ENCODE measurements at places on chromosomes 2 and 18.

- no peak for DNase-seq
Measured at GRCh38 chr18:45828917-45829811, 3.7 kb downstream of the SIGLEC15 start.

DNA sequence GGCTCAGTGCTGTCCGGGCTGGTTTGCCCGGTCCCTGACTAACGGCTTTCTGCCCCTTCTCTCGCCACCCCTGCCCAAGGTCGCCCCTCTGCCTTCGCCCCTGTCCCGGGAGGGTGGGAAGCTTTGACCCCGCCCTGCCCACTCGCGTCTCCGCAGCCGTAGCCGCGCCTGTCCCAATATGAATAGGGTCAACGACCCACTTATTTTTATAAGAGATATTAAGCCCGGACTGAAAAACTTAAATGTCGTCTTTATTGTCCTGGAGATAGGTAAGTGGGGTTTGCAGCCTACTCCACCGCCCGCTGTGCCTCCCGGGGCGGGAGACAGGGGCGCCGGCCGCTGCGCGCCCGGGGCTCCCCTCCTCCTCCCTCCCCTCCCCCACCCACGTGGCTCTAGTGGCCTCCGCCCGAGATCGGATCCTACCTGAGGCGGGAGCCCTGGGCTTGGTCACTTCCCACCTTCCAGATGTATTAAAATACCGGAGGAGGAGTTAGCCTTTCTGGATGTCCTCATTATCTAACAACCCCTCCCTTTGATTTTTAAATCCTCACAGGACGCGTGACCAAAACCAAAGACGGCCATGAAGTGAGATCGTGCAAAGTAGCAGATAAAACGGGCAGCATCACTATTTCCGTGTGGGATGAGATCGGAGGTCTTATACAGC lies 633 bp downstream of the NABP1 start:
- DNase-seq, result peak; percentile 49

- no peak for DNase-seq
Measured at GRCh38 chr2:117621326-117621725, 193.2 kb upstream of the DDX18 start.

- no peak for DNase-seq
Measured at GRCh38 chr2:67561457-67561965, 164.4 kb downstream of the ETAA1 start.

GRCh38 chr2:46353509-46353908 lies 56.3 kb downstream of the EPAS1 start:
- no peak for DNase-seq

DNA sequence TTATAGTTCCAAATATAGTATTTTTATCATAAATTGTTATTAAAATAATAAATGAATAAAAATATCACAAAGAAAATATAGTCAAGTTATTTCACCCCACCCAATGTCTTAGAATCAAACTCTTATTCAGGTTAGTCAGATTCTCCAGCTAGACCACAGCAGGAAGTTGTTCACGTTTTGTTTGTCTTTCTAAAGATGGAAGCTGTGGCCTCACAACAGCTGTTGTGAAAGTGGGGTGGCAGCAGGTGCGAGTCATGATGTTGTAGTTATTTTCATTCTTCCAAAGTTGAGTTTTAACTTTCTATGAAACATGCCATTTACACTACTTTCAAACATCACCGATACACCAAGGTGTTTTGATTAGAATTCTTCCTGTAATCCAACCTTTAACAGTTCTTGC lies 272.9 kb downstream of the SLC8A1 start:
- peak; percentile 9 for DNase-seq

- DNase-seq, result no peak
Measured at GRCh38 chr2:102619414-102620319, at the start of gene SLC9A2. Gene SLC9A2, plus strand, starts transcription at chr2:102619553. Its CDS starts 296 bp downstream, at chr2:102619849.

- no peak for DNase-seq
Measured at GRCh38 chr2:105808423-105809096, 63.8 kb downstream of the NCK2 start.

DNA sequence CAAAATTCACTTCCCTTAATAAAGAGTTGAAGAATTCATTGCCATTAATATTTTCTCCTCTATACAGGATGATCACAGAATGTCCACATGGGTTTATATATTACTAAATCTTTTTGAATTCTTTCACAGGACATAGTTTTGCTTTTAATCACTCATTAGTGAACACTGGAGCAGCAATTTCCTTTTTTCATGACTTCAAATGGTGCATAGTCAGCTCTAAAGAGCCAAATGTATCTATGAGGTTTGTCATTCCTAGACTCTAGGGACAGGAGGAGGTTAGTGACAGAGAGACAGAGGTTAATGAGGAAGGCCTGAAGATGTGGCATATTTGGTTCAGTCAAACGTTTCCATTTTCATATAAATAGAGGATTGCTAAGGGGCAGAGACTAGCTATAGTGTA lies 111.8 kb downstream of the FSHR start:
- DNase-seq, result no peak

DNA sequence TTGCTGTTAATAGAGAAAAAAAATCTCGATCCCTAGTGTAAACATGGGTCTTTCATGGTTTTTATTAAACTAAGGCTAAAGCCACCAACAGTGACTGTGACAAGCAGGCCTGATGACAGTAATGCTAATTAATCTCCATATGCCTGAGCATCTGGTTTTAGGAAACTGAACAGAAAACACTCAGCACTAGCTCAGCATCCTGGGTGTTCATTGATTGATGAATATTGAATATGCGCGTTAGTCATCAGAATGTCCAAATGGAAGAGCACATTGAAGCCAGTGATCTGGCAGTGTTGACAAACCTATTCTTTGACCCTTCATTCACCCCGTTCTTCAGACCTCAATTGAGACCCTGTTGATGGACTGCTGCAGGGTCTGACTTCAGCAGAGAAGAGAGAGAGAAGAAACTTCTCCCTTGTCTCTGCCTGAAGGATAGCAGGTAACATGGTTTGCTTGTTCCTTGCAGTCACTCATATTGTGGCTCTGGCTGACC lies 283.8 kb downstream of the RDH14 start:
- DNase-seq, result no peak

DNA sequence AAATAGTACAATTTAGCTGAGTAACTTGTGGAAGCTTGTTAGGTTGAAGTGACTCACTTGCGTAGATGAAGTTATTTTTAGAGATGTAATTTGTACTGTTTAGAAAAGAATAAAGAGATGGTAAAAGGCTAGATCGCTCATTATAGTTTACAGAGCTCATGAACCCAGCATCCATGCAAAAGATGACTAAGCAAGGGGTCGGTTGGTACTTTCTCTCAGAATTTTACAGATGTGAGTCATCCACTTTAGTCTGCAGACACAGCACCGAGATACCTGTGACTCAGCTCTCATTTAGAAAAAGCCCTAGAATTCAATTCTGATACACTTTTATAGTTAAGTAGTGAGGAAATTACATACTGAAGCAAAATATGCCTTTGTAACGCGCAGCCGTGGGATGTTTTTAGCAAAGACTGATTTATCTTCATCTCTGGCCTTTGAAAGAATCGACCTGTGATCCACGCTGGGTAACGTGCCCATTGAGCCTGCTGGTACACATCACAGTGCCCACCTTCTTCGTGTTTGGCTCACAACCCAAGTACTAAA lies 116.5 kb upstream of the FOSL2 start:
- peak; percentile 61 for DNase-seq

DNA sequence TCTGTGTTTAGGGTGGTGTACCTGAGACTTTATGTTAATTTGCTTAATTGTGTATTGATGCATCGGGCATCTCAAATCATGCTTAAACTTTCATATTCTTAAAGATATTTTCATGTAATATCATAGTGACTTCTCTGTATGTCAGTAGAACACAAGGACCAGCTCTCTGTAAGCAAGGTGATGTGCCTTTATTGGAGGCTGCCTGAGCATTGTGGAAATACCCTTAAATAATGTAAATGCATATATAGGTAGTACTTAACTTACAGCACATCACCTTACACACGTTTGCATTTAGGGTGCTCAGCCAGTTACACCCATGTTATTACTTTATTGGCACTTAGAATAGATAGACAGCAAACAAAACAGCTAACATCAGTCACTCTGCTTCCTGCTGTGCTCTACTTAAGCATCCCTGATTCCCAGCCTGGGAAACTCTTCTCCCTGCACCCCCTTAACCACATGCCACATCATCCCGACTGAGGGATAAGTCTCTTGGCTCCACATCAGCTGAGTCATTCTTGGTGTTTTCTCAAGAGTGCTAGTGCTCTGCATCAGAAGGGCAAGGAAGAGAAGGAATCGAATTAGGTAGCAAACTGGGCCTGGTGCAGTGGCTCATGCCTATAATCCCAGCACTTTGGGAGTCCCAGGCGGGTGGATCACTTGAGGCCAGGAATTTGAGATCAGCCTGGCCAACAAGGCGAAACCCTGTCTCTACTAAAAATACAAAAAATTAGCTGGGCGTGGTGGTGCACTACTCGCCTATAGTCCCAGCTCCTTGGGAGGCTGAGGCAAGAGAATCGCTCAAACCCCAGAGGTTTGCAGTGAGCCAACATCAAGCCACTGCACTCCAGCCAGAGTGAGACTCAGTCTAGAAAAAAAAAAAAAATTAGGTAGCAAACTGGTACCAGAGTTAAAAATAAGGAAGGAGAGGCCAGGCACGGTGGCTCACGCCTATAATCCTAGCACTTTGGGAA lies 108.7 kb downstream of the MAP3K20 start:
- no peak for DNase-seq

DNA sequence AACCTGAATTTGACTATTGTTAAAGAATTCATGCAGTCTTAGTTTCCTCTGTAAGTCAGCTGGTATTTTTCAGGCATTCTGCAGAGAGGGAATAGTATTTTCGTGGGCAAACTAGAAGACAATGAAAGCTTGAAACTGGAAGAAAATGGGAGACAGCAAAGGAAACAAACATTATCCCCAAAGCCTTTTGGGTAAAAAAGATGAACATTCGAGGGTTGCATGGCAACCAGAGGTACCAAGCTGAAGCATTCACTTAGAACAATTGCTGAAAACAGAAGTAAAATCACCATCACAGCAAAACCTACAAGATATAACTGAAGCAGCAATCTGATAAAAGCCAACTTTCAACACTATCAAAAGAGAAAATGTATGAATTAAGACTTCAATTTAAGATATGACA lies 233.7 kb downstream of the SCG2 start:
- no peak for DNase-seq

DNA sequence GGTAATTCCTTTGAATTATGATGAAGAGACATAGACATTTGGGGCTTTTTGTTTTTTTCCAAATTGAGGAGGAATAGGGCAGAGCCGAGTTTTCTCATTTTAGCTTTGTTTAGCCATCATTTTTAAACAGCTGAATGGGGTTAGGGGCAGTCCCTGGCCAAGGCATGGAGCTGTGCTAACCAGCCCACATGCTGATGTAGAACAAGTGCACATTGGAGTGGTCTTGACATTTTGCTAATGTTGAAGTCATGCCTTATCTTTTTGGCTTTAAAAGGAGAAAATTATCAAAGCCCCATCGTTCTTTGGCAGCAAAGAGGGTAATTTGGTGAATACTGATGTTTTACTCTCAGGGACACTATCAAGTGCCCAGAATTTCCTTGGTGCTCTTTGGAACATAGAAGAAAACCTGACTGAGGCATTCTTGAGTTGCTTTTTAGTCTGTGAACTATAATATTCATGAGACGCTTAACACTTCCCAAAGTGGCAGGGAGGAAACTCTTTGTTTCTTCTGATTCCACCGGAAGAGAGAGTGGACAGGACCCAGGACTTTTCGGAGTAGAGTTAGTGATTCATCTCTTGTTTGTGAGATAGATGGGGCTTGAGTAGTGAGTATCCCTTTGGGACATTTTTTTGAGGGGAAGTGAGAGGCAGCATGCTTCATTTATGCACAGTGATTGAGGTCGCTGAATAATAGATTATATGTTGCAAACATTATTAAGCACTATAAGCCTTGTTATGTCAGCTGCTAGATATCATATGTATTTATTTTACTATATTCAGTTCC lies 45.0 kb downstream of the MTA3 start:
- DNase-seq, result no peak

DNA sequence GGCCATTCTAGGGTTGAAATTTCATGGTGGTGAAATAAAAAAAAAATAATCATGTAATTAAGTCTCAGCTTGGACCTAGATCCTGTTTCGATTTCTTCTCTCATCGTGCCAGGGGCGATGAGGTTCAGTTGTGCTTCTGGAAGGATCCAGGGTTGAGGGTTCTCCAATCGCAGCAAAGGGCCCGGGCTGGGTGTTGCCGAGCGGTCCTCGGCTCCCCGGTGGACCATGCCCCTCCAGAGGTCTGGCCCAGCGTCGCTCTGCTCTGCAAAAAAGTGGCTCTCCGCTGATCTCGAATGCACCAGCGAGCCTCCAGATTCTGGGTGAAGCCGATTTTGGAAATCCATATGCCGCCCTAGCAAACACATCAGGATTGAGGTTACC lies 39.0 kb downstream of the EN1 start:
- DNase-seq, result no peak

GRCh38 chr2:54555318-54555837 lies 99.3 kb downstream of the SPTBN1 start:
- no peak for DNase-seq

- DNase-seq, result no peak
Measured at GRCh38 chr18:30920351-30920750, 122.2 kb downstream of the DSC3 start.

DNA sequence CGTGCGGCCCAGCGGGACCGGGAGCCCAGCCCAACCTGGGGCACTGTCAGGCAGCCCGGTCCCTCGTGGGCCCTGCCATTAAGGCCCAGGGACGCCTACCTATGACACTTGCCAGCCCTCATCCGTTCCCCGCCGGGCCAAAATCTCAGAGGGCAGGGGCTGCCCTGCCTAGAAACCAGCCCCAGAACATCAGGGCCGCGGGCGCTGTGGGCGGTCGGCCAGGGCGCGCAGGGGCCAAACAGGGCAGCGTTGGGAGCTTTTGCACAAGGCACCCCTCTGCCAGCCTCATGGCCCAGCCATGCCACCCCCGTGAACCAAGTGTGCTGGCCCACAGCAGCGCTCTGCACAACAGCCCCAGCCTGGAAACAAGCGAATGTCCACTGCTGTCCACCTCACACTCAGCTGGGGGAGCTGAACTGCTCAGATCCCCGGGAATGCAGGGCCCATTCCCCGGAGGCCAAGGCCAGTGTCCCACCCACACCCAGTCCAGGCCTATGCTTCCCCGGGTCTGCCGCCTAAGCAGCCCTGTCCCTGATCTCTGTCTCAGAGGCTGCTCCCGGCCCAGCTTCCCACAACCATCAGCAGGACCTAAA lies 3.5 kb upstream of the NEURL3 start:
- no peak for DNase-seq

DNA sequence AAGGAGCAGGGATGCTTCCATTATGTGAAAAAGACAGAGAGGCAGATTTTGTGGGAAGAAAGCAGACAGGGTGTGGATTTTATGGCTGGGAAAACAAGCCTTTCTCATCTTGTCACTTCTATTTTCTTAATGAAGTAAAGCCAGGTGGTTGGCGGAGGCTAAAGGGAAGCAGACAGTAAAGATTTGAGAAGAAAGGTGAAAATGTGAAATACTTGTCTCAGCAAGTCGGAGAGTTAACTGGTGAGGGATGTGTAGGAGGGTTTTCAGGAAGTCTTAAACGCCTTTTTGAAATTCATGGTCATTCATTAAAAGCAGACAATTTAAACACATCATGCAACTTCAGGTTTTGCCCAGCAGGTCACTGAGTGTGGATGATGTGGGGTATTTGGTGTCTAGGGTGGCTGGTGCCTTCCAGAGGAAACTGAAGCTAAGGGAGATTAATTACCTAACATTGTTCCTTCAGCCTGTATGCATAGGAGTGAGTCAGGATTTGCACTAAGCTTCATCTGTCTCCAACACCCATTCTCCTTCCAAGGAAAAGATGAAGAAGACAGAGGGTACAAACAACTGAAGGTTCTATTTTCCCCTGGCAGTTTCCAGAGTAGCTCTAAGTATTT lies 20.7 kb downstream of the SLC14A2 start:
- DNase-seq, result no peak
